ENCODE measurements at places on chromosomes 5 and 9.

GRCh38 chr5:1648806-1649205 lies 125.0 kb upstream of the LPCAT1 start:
- DNase-seq = no peak

DNA sequence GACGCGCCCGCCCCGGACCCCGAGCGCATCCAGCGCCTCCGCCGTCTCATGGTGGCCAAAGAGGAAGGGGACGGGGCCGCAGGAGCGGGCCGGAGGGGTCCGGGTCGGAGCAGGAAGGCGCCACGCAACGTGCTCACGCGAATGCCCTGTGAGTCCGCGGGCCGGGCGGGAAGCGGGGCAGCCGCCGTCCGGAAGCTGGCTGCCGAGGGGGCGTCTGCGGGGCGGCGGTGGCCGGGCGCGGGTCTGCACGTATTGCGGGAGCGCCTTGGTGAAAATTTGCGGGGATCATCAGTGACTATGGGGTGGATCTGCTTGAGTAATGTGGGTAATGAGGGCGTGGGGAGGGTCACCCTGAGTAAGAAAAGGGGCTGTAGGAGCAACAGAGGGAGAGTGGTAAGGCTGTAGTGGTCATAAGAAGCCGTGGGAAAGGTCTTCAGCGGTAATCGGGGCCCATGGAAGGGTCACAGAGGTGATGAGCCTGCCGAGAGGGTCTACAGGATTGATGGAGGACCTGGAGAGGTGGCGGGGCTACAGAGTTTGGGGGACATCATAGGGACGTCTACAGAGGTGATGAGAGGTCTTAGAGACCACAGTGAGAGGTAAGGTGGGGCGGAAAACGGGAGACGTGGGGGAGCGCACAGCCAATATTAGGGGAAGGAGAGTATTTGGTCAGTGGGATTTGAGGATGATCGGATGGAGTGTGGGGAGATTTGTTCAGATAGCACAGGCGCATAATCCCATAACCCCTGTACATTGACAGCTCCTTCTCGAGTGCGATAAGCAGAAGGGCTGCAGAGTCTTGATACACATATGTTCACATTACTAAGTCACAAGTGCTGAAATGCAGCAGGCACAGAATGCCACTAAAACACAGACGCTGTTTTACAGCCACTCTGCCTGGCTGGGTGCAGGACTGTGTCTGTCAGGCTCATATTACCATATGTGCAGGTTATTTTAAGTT lies 819 bp downstream of the LSM11 start:
- no peak for DNase-seq

- no peak for DNase-seq
These were observed 116.9 kb downstream of the IRX2 start for GRCh38 chr5:2634399-2635176.

- DNase-seq = no peak
These were observed 105.2 kb upstream of the DHFR start for GRCh38 chr5:80759866-80760577.

DNA sequence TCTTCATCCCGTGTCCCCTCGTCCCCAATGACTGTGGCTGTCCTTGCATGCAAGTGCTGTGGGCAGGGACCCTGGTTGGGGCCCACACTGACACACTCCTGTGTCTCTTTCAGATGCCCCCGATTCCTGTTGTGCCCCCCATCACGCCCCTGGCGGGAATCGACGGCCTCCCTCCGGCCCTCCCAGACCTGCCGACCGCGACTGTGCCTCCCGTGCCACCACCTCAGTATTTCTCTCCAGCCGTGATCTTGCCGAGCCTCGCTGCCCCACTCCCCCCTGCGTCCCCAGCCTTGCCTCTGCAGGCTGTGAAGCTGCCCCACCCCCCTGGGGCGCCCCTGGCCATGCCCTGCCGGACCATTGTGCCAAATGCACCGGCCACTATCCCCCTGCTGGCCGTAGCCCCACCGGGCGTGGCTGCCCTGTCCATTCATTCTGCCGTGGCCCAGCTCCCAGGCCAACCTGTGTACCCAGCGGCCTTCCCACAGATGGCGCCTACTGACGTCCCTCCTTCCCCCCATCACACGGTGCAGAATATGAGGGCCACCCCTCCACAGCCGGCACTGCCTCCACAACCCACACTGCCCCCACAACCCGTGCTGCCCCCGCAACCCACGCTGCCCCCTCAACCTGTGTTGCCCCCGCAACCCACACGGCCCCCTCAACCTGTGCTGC lies 75.0 kb downstream of the WNK2 start:
- DNase-seq = no peak

GRCh38 chr5:158502686-158503085 lies 597.0 kb downstream of the EBF1 start:
- no peak for DNase-seq

DNA sequence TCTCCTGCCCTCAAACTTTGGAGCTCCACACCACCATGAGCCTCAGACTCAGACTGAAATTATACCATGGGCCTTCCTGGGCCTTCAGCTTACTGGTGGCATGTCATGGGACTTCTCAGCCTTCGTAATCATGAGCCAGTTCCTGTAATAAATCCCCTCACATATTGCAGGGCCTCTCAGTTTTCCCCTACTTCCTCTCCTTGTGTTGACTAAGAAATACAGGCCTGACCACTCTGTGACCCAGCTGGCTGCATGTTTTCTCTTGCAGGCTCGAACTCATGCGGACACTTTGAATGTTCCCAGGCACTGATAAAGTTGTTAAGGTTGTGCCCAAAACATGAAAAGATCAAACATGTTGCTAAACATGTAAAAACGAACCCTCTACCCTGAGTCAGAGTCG lies 26.2 kb upstream of the SHC3 start:
- DNase-seq = no peak

GRCh38 chr9:111743275-111743674 lies 51.5 kb downstream of the SHOC1 start:
- no peak for DNase-seq

DNA sequence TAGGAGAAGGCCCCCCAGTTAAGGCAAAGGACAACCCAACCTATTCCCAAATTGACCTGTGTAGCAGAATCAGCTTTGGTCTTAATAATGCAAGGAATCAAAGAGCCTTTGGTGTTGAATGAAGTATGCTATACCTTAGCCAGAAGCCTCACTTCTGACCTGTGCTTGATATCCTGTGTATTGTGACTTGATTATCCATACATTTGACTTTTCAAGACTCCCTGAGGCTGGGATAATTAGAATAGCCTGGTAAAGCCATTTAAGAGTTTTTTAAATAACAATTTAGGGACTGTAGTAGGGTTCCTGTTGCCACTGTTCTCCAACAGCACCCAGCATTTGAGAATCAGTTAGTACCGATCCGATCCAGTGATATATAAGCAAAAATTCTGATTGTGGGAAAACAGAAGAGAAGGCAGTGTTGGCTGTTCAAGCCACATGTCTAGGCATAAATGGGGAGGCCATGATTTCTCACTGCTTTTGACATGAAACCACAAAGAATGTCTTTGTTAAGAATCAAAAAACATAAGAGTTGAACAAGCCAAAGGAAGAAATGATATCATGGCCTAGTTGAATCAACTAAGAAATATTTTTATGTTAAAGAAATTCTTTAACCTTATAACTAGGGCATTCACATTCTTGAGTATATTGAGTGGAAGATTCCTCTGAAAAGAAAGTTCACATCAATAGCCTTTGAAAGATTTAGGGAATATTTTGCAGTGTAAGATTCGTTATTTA lies 98.9 kb downstream of the F2RL2 start:
- no peak for DNase-seq

DNA sequence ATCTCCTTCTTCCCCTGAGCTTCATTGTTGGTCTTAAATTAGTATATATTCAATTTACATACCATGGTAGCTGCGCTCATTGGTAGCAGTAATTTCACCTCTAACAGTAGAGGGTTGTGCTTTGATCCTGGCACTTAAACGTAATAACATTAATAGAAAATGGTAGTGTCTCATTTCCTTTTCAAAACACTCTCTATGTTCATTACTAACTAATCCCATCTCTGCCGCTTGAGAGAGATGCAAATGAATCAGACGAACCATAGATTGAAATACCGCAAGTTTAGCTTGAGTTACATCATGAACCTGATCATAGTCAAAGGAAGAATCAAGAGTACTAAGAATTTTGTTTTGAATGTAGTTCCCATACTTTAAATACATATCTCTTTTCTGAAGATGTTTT lies 2.2 kb downstream of the THBS4 start:
- DNase-seq = no peak

- no peak for DNase-seq
These were observed 58.6 kb downstream of the CEP120 start for GRCh38 chr5:123364441-123365155.

DNA sequence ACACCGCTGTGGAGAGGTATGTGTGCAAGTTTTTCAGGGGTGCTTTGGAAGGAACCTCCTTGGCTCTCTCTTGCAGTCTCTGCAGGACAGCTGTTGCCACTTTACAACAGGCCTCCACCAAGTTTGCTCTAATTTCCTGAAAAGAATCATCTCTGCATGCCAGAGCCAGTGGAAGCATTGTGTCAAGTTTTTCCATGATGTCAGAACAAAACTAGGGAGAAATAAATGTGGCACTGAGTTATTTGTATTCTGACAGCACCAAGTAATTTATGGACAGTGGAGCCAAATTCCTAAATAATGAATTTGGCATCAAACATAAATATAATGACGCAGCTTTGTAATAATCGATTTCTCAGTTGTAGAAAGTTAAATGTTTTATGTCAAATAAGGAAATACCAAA lies 146.9 kb downstream of the KIAA0825 start:
- DNase-seq = no peak

DNA sequence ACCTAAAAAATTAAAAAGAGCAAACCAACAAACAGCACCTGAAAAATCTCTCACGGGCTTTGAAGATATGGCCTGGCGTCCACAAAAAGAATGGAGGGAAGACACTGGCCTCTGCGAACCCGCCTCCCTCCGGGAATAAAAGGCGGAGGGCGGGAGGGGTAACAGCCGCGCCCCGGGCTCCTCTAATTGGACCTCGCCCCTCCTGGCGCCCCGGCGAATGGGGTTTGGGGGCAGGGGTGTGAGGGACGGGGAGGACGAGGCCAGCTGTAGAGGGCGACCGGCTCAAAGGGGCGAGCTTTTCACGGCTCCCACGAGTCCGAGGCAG lies 753 bp downstream of the FANCC start:
- peak; percentile 75 for DNase-seq

DNA sequence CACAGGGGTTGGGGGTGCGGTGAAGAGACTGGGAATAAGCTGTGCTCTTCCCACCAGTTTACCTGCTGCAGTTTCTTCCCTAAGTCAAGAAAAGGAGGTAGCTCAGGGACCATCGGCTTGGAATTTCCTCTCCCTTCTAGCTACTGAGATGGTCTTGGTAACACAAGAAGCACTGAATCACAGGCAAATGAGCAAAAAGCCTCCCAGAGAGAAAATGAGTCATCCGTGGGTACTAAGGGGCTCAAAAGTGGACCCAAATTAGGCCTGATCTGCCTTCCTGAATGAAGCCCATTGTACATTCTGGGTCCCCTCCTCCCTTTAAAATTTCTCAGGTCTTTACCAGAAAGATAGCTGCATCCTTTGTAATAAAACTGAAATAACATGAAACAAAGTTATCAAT lies 49.9 kb downstream of the PTPN3 start:
- DNase-seq = no peak

- no peak for DNase-seq
These were observed 35.0 kb downstream of the GLRA1 start for GRCh38 chr5:151889614-151890013.

DNA sequence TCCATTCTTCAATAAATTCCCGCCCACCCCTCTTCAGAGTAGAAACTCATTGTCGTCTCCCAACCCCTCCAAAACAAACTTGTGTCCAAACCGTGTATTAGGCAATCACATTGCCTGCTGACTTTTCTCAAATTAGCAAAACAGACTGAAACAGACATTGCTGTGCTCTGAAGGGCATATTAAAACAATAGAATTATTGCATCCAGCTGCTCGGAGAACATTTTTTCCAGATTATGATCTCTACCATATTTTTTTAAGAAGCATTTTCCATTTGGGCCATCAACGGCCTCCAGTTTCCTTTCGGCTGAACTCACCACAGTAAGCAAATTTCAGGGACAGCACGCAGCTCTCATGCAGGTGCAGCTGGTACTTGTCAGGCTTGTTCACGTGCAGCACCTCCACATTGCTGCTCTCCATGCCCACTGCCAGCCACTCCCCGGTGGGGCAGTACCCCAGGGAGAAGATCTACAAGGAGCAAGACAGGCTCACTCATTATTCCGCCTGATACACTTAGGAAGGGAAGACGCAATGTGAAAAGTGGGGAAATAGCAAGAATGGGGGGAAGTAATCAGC lies 104.1 kb downstream of the TLE1 start:
- DNase-seq = peak; percentile 45

DNA sequence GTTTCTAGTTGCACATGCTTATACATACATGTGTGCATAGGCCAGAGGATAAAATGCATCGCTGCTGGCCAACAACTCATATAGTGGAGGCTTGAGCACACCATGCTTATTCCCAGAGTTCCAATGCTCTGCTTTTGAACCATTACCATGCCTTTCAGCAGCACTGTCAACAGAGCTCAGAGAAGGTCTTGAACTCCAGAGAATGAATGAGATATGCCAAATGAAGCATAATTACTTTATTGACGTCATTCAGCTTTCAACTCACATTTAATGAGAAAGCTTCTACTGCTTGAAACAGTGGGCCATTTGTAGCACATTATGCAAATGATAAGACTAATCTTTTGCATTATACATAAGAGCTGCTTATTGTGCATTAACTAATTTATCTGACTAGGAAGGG lies 765.3 kb upstream of the GRAMD2B start:
- no peak for DNase-seq

DNA sequence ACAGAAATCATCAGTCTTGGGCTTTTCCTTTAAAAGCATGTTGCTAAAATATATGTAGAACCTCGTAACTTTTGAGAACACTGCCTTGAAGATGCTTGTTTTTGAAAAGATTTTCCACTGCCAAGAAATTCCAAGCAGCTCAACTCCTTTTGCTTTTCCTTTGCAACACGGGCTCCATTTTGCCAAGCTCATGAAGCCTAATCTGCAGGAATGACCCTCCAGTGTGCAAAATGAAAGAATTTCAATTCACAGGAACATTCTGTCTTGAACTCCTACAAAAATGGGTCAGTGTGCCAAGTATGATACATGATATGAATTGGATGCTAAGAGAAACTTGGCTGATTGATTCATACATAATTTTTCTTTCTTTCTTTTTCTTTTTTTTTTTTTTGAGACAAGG lies 35.4 kb upstream of the ERCC6L2 start:
- no peak for DNase-seq

GRCh38 chr5:43019614-43020398 lies 20.3 kb downstream of the ANXA2R start:
- DNase-seq = peak; percentile 72

Measured in NCI-H510A (cell line).